ENCODE measurements at places on chromosomes 1 and 21.

- DNase-seq = peak; percentile 45
Measured at GRCh38 chr1:215710036-215710898, 143.2 kb downstream of the KCTD3 start.

- DNase-seq = no peak
Measured at GRCh38 chr21:25967901-25968438, 202.6 kb downstream of the APP start.

DNA sequence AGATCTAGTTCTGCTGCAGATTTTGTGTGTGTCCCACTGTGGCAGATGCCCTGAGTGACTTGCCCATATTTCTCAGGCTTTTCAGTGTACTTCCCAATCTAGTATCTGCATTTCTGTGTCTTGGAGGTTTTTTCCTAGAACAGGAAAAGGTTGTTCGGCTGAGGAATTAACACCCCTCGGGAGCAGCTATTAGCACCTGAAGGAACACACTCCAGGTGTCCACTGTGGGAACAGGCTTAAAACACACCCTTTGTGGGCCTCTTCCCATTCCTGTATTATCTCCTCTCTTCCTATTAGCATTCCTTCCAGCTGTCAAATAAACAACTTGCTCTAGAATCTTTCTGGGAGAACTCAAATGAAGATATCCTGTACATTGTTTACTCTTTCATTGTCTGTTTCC lies 178.3 kb downstream of the HMCN1 start:
- no peak for DNase-seq

DNA sequence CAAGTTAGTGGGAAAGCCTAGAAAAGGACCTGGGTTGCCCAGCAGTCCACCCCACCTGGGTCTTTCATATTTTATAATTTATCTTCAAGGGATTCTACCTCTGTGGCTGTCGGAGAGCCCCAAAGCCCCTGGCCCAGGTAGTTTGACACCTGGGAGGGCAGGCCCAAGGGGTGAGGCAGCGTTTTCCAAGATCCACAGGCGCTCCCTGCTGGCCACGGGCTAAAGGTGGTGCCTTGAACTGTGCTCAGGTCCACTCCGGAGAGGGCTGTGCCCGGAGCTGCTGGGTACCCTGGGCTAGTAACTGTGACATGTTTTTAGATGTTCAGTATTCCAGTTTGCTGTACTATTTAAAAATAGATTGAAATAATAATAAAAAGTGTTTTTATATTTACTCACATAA lies 37.2 kb upstream of the CRNN start:
- no peak for DNase-seq

- no peak for DNase-seq
Measured at GRCh38 chr1:2273401-2274090, 45.4 kb downstream of the SKI start.

DNA sequence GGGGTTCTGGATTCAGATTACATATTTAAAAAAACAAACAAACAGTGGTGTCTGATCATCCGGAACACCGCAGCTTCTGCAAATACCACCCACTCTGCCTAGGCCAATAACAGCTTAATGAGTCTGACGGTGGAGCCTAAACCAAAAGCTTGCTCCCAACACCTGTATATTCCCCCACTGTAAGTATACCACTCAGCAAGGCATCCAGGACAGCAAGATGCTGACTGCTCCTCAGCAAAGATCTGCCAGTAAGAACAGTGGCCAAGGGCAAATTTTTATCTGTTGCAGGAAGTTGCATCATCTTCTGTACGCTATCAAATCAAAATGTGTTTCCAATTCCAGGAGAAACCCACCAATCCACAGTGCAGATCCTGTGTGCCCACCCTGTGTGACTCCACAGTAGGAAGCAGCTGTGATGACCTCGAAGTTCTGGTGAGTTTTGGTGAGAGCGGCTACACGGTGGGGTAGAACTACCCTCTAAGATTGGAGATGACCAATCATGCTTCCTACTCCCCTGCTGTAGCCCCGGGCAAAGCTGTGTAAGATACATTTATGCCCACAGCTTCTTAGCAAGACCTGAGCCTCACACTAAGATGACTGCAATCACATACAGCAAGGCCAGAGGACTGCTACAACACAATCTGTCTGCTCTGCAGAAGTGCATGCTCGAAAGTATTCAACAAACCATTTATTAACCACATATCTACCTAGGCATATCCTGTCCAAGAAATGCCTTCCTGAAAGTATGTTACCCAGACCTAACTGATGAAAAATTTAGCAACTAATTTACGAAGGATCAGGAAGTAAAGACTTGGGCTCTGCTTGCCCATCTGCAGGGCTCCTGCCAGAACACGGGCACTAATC lies 30.5 kb downstream of the SIPA1L2 start:
- DNase-seq = no peak

DNA sequence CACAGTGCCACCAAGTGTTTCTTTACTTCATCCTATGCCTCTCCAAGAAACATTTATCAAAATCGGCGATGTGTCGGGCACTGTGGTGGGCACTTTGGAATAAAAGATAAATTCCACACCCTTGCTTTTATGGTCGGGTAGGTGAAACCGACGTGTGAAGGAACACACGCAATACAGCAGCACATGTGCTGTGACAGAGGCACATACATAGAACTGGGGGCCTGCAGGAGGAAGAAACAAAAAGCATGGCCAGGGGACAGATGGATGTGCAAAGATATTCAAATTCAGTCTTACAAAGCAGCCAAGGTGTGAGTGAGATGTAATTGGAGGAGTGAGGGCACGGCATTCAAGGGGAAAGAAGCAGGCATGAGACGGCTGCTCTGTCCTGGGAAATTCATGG lies 282.0 kb downstream of the PBX1 start:
- no peak for DNase-seq

DNA sequence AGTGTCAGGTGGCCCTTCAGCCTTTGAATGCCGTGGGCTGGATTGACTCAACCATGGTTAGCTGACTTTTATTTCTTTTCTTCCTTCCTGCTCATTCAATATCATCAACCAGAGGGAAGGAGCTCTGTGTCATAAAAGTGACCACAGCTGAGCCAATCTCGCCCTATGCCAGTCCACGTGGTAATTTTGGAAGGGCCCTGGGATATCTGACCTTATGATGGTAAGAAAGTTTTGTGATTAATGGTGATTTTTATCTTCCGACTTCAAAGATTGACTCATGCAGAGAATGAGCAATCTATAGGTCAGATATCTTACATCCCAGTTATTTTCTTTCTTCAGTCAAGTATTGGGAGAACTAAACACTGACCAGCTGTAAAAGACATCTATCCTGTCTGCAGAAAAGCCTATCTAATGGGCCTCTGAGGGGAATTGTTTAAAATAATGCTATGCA lies 170.3 kb downstream of the ZC3H11B start:
- no peak for DNase-seq

DNA sequence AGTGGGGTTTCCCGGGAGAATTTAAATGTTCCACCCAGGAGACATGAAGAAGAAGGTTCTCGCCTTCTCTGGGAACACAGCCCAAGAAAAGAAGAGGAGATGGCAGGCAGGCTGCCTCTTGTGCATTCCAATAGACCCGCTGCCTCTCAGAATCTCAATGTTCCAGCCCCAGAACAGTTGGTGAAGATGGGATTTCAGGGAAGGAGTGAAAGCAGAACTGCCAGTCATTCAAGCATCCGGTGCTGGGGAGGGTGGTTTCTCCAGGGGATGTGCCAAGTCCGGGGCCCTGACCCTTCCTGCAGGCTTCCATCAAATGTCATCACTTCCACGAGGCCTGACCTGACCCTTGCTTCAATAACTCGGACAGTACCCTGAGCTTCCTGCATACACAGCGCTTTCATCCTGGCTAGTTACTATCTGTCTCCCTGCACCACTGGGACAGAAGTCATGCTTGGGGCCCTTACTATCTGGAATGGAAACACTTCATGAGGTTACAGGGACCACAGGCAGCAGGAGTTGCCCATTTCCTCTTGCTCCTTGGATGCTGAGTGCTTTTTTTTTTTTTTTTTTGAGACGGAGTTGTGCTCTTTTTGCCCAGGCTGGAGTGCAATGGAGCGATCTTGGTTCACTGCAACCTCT lies 386.6 kb upstream of the POU3F1 start:
- DNase-seq = no peak

- peak; percentile 4 for DNase-seq
Measured at GRCh38 chr1:109814223-109814622, 50.5 kb upstream of the EPS8L3 start.

DNA sequence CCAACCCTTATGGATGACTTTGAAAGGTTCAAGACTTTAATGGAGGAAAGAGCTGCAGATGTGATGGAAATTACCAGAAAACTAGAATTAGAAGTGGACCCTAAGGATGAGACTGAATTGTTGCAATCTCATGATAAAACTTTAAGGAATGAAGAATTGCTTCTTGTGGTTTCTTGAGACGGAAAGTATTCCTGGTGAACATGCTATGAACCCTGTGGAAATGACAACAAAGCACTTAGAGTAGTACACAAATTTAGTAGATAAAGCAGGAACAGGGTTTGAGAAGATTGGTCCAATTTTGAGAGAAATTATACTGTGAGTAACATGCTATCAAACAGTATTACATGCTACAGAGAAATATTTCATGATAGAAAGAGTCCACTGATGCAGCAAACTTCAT lies 215.4 kb downstream of the OMA1 start:
- DNase-seq = no peak

DNA sequence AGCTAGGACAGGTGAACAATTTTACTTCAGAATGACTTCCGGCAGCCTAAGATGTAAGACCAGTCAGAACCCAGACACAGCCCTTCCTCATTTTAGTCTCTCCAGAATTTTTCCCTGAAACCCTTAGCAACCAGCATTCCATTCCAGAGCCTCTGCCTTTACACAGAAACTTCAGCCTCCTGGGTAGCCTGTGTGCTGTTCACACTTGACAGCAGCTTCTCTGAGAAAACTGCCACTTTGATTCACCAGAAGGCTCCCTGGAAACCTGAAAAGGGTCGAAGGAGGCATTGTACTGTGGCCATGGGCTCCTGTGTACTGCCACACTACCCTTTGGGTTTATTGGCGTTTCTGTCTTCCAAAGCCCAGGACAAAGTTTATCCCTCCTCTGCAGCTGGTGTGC lies 17.4 kb downstream of the HYI start:
- no peak for DNase-seq

DNA sequence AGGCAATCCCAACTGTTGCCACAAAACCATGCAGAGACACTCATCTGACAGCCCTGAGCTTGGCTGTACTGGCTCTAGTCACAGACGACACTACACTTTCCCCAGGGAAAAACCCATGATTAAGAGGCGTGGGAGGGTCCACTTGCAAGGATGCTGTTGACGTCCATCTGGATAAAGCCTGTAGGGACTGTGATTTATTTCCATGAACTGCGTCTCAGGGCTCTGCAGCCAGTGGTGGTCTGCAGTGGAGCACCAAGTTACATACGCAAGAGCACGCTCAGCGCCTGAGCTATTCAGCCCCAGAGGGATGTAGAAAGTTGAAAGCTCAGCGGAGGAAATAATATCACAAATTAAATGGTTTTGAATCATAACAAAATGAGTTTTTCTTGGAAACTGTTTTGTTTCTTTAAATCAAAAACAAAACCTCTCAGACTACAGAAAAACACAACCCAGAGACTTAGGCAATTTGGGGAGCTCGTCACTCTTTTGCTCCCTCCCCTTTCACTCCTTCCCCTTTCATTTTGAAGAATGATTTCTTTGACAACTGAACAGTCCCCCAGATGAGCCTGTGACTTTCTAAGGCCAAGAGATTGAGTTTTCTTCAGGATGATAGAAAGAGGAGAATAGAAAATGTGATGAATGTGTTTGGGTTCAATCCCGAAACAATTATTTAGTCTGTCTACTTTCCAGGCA lies 71.2 kb downstream of the NGF start:
- no peak for DNase-seq

GRCh38 chr1:63710308-63710707 lies 63.5 kb upstream of the ROR1 start:
- no peak for DNase-seq
